A549 (cell line): ENCODE measurements at places on chromosomes 2 and 18. TPM values are rescaled to one million over a fixed set of nuclear protein-coding genes. Genes with fewer than 3 reads are reported as not detected.

Gene DTNA
- polyA plus RNA-seq, result 0.12 TPM in 1 of 3 replicates, not detected in the others

Gene PXDN
- 5.5 to 8.9 TPM (median 7.3 TPM) in 3 replicates for polyA plus RNA-seq

Gene FAM110C
- polyA plus RNA-seq, result 0.04 to 0.17 TPM (median 0.08 TPM) in 3 replicates

Gene CLK1
- 35.5 to 39.8 TPM (median 36.5 TPM) in 3 replicates for polyA plus RNA-seq

GRCh38 chr2:70943205-70943871 lies 7.6 kb downstream of the ATP6V1B1 start:
- no peak for DNase-seq

- DNase-seq, result peak; percentile 46
These were observed 17.0 kb upstream of the STAT4 start for GRCh38 chr2:191167766-191168165.

GRCh38 chr2:144830543-144830942 lies 310.6 kb upstream of the ZEB2 start:
- no peak for DNase-seq

- no peak for DNase-seq
These were observed 249.0 kb downstream of the LPIN1 start for GRCh38 chr2:11995456-11995855.
